ENCODE measurements at places on chromosomes 6 and 20. TPM values are rescaled to one million over a fixed set of nuclear protein-coding genes. Genes with fewer than 3 reads are reported as not detected.

SPATA25 gene
- total RNA-seq = 18.3 TPM

RFX6 gene
- not detected for total RNA-seq

DNA sequence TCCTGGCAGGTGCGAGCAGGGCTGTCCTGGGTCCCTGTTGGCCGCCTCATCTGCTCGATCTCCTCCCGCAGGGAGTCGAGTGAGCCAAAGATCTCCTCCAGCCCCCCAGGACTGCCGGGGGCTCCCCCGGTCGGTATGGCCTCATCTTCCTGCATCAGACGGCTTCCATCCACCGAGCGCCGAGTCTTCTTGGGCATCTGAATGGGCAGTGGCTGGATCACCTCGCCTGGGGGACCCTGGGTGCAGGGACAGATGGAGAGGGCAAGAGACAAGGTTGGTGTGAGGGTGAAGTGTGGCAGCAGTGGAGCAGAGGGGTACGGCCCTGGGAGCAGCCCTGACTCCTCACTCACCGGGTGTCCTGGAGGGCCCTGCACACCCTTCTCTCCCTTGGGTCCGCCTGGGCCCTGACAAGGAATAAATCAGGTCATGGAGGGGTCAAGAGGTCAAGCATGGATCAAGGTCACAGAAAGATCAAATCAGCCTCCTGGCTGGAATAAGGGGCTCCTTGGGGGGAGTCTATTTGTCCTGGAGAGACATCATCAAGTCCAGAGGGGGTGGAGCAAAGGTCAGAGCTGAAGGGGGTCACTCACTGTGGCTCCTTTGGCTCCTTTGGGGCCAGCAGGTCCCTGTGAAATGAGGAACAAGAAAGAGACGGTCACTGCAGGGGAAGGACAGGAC is 26.5 kb downstream of the COL11A2 start:
- H3K4me3 ChIP-seq = no peak overlapping the region
- peaks cover 6% of the 10 kb centered on the region for H3K4me1 ChIP-seq
- H3K27me3 ChIP-seq = no peaks in the 10 kb centered on the region
- H3K27ac ChIP-seq = no peak overlapping the region
- no peaks in the 10 kb centered on the region for H3K36me3 ChIP-seq

- peaks cover 18% of the 10 kb centered on the region for H3K36me3 ChIP-seq
- no peak for DNase-seq
- no peak overlapping the region for H3K4me3 ChIP-seq
Observed at GRCh38 chr6:20033697-20034407, 178.4 kb downstream of the MBOAT1 start.

- H3K4me3 ChIP-seq = no peak overlapping the region
- H3K4me1 ChIP-seq = no peaks in the 10 kb centered on the region
- DNase-seq = no peak
- no peaks in the 10 kb centered on the region for H3K36me3 ChIP-seq
Observed at GRCh38 chr6:106748547-106749207, 119.3 kb downstream of the QRSL1 start.

- no peak overlapping the region for H3K27ac ChIP-seq
- no peak for DNase-seq
- H3K27me3 ChIP-seq = no peaks in the 10 kb centered on the region
- no peaks in the 10 kb centered on the region for H3K36me3 ChIP-seq
- no peak overlapping the region for H3K4me3 ChIP-seq
Observed at GRCh38 chr6:170416303-170416702, 109.7 kb downstream of the FAM120B start.

DNA sequence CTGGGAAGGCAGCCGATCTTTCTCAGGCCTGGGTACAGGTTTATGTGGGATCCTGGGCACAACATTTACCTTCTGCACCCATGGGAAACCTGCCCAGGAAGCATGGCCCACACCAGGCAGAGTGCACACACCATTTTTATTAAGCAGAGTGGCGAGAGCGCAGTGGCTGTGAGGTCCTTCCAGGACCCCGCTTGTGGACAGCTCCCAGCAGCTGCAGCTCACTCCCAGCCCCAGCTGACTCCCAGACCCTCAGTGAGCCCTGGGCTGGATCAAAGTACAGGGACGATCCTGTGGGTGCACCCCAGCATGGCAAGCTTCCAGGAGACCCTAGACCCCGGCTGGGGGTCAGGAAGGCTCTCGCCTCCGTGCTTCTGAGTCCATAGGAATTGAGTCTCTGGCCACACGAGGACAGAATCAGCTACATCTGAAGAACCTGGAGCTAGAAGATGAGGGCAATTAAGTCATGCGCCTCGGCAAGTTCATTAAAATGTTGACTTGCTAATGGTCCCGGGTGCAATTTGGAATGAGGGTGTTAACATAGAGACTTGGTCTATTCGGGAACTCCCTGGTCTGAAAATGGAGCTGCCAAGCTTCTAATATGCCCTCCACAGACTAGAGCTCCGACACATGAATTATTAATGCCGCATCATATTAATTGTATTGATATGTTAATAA is 65.4 kb upstream of the SLCO4A1 start:
- H3K4me3 ChIP-seq = no peak overlapping the region
- peaks cover 97% of the 10 kb centered on the region for H3K27me3 ChIP-seq

- H3K4me3 ChIP-seq = no peak overlapping the region
- H3K36me3 ChIP-seq = no peaks in the 10 kb centered on the region
- no peaks in the 10 kb centered on the region for H3K4me1 ChIP-seq
Observed at GRCh38 chr20:20946122-20946759, 159.9 kb downstream of the LINC00237 start.

DNA sequence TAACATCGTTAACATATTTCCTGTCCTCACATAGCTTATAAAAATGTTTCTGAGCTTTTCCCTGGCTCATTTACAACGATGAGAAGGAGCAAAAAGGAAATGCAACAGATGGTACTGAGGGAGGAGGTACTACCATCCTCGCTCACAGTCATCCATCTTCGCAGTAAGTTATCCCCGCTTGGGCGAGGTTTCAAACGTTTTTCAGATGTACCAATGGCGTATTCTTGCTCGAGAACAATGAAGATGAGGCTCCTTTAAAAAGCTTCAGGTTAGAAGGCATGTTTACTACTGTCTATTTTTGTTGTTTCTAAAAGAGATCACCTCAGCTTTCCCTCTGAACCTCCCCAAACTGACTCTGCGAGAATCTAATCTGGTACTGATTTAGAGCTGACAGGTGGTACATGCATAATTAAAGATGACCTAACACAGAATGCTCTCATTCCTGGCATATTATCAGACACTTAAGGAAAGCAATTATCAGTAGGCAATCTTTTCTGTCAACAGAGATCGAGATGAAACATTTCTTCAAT is 178.7 kb downstream of the GJA10 start:
- no peaks in the 10 kb centered on the region for H3K27me3 ChIP-seq
- H3K27ac ChIP-seq = peak overlapping the region; percentile 87
- no peak for DNase-seq
- peaks cover 43% of the 10 kb centered on the region for H3K4me1 ChIP-seq

Measured in tibial nerve (tissue), 4 donors.